ENCODE measurements at places on chromosomes 1 and 21. TPM values are rescaled to one million over a fixed set of nuclear protein-coding genes. Genes with fewer than 3 reads are reported as not detected.

GRCh38 chr1:201020040-201020591 lies 3.4 kb downstream of the KIF21B start:
- H3K27ac ChIP-seq, result peak overlapping the region; percentile 98
- peak overlapping the region; percentile 96 for H3K4me3 ChIP-seq
- peaks cover 71% of the 10 kb centered on the region for H3K4me1 ChIP-seq
- H3K36me3 ChIP-seq, result peaks cover 14% of the 10 kb centered on the region
- no peaks in the 10 kb centered on the region for H3K27me3 ChIP-seq

Gene S100A8
- not detected for total RNA-seq

DNA sequence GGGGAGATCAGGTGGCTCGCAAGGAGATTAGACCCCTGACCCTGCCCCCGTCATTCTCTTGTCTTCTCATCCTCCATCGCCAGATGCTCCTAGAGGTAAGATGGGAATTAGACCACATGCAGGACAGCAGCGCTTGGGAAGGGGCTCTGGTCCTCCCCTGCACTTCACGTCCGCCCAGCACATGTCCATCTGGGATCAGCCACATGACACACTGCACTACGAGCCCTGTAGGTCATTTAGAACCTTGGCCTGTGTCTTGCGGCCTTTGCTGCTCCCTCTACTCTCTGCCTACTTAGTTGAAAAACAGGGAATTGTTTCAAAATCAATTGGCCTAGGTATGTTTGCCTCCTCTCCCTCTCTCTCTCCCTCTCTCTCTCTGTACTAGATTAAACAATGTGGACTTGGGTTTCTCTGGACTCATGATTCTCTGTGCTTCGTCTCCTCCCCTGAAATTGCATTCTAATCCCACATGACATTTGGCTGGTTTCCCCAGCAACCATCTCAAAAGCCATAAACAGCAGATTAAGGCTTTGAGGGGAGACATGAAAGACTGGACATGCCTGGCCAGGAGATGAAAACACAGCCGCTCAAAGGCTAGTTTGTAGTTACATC lies 3.8 kb upstream of the NCMAP start:
- DNase-seq, result no peak
- H3K27me3 ChIP-seq, result peaks cover 56% of the 10 kb centered on the region
- no peak overlapping the region for H3K27ac ChIP-seq

Gene SLC1A7
- not detected for total RNA-seq

GRCh38 chr1:104856091-104856490 lies 1106.4 kb downstream of the AMY1C start:
- no peaks in the 10 kb centered on the region for H3K4me1 ChIP-seq
- DNase-seq, result no peak
- no peaks in the 10 kb centered on the region for H3K36me3 ChIP-seq
- H3K27me3 ChIP-seq, result no peaks in the 10 kb centered on the region
- no peak overlapping the region for H3K27ac ChIP-seq
- H3K4me3 ChIP-seq, result no peak overlapping the region

DNA sequence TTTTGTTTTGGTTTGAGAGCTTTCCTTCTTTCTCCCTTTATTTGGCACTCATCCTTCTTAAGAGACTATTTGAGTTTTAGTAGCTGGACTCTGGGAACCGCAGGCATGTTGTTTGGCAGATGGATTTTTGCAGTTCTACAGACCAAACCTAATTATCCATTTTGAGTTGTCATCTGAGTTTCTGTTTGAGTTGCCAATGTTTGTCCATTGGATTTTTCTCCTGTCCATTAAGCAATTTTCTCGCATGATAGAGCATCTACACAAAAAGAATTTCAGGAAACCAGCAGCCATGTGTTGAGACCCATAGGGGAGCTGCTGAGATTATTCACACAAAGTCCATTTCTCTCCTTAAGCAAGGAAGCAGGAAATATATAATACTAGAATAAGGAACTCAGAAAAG lies 17.2 kb upstream of the CXADR start:
- no peaks in the 10 kb centered on the region for H3K36me3 ChIP-seq
- peaks cover 21% of the 10 kb centered on the region for H3K27me3 ChIP-seq
- peaks cover 12% of the 10 kb centered on the region for H3K4me1 ChIP-seq
- H3K4me3 ChIP-seq, result no peak overlapping the region
- no peak for DNase-seq
- no peak overlapping the region for H3K27ac ChIP-seq

DNA sequence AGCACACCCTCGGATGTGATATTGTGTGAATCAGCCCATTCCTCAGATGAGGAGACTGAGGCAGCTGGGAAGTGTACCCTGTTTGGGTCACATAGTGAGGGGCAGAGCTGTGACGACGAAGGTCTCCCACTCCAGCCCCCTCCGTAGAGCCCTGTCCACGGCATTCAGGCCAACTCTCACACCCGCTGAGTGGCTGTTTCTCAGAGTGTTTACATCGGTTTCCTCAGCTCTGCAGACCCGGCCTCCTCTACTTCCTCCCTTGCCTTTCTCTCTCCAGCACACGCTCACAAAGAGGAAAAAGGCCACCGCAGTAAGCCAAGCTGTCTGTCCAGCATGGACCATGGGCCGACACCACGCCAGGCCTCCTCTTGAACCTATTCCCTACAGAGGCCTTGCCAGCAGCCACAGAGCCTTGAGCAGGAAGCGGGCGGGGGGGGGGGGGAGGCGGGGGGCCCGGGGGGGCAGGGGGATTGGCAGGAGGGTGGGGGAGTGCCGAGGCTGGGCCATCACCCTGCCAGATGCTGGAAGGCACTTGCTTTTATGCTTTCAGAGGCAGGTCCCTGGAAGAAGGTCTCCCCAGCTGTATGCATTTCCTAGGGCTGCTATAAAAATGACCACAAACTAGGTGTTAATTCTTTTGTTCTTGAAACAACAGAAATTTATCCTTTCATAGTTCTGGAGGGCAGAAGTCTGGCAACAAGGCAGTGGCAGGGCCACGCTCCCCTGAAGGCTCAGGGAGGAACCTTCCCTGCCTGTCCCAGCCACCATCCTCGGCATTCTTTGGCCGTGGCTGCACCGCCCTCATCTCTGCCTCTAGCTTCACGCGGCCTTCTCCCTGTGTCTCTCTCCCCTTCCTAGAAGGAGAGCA lies 178.4 kb downstream of the PSMG1 start:
- peak overlapping the region; percentile 59 for H3K4me3 ChIP-seq
- H3K36me3 ChIP-seq, result no peaks in the 10 kb centered on the region
- peaks cover 51% of the 10 kb centered on the region for H3K4me1 ChIP-seq
- no peaks in the 10 kb centered on the region for H3K27me3 ChIP-seq

DNA sequence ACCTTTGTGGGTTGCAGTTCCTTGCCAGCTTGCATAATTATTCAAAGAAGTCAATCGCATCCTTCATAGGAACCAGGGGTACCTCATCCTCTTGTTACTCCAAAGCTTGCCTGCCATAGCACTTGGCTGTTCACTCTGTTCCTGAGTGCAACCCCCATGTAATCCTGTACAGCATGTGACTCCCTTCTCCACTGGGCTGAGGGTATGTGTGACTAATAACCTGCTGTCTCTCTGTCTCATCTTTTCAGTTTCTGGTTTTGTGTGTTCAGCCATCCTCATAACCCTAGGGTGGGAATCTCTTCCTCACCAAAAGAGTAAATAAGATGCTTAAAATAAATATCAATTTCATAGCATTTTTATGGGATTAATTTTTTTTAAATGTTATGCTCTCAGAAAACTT lies 351.9 kb downstream of the S1PR1 start:
- H3K27me3 ChIP-seq, result peaks cover 2% of the 10 kb centered on the region
- H3K27ac ChIP-seq, result no peak overlapping the region
- H3K4me1 ChIP-seq, result no peaks in the 10 kb centered on the region
- no peak for DNase-seq

DNA sequence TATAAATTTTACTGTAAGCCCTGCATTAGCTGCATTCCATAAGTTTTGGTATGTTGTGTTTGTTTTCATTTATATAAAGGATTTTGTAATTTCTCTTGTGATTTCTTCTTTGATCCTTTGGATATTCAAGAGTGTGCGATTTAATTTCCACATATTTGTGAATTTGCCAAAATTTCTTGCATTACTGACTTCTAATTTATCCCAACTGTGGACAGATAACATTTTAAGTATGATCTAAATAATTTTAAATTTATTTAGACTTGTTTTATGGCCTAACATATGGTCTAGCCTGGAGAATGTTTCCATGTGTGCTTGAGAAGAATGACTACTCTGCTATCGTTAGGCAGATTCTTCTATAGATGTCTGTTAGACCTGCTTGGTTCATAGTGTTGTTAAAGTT lies 23.2 kb downstream of the RPE65 start:
- H3K4me1 ChIP-seq, result no peaks in the 10 kb centered on the region
- H3K36me3 ChIP-seq, result no peaks in the 10 kb centered on the region
- no peak overlapping the region for H3K4me3 ChIP-seq
- H3K27me3 ChIP-seq, result no peaks in the 10 kb centered on the region

- no peak overlapping the region for H3K27ac ChIP-seq
- no peaks in the 10 kb centered on the region for H3K27me3 ChIP-seq
- H3K4me1 ChIP-seq, result peaks cover 22% of the 10 kb centered on the region
- H3K36me3 ChIP-seq, result peaks cover 3% of the 10 kb centered on the region
Measured at GRCh38 chr1:153527683-153528040, 8.1 kb downstream of the S100A6 start.

GRCh38 chr1:60280256-60280655 lies 206.7 kb upstream of the C1orf87 start:
- H3K27me3 ChIP-seq, result no peaks in the 10 kb centered on the region
- H3K4me3 ChIP-seq, result no peak overlapping the region
- H3K4me1 ChIP-seq, result peaks cover 10% of the 10 kb centered on the region
- no peak for DNase-seq
- no peaks in the 10 kb centered on the region for H3K36me3 ChIP-seq

Gene PROK1
- not detected for total RNA-seq

- no peak for DNase-seq
- no peaks in the 10 kb centered on the region for H3K4me1 ChIP-seq
- H3K36me3 ChIP-seq, result no peaks in the 10 kb centered on the region
Measured at GRCh38 chr1:230365723-230366307, 60.3 kb downstream of the PGBD5 start.

DNA sequence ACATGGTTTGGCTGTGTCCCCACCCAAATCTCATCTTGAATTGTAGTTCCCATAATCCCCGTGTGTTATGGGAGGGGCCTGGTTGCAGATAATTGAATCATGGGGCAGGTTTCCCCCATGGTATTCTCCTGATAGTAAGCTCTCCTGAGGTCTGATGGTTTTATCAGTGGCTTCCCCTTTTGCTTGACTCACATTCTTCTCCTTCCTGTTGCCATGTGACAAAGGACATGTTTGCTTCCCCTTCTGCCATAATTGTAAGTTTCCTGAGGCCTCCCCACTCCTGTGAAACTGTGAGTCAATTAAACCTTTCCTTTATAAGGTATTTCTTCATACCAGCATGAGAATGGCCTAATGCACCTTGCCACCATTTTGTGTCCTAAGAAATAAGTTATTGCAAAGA lies 415.0 kb downstream of the COL11A1 start:
- no peaks in the 10 kb centered on the region for H3K27me3 ChIP-seq
- DNase-seq, result no peak
- no peak overlapping the region for H3K27ac ChIP-seq
- no peaks in the 10 kb centered on the region for H3K36me3 ChIP-seq
- H3K4me1 ChIP-seq, result no peaks in the 10 kb centered on the region
- H3K4me3 ChIP-seq, result no peak overlapping the region

DNA sequence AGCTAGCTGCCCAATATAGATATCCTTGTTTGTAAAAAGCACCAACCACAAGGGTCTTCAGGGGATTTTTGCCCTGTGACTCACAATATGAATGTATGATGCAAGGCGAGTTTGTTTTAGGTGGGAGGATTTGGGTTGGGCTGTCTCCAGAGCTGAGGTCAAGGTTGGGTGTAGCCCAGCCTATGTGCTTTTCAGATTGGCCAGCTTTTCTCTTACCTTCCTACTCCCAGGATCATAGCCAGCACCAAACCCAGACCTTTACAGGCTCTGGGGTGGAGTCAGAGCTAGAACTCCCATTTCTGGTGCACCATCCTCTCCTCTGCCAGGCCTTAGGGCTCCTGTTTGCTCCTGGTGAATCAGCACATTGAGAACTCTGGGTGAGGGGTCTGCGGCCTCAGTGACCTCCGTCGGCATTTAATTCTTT lies 55.6 kb upstream of the GCLM start:
- no peak overlapping the region for H3K4me3 ChIP-seq
- H3K4me1 ChIP-seq, result no peaks in the 10 kb centered on the region
- H3K27me3 ChIP-seq, result peaks cover 6% of the 10 kb centered on the region
- H3K36me3 ChIP-seq, result no peaks in the 10 kb centered on the region

DNA sequence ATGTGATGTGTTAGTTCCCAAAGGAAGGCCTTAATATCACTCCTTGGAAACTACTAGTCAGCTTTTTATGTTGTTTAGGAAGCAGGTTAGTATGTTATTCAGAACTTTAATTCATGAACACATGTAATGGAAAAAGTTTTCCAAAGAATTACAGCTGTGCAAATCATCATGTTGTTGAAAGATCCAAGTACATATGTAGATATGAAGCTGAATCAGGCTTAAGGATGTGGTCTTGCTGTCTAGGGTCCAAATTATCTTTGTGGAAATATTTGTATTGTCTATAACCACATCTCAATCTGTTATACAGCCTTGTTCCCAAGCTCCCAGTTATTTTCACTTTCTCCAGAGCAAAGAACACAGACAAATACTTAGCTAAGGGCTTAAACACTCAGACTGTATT lies 231.6 kb downstream of the TPR start:
- H3K4me3 ChIP-seq, result no peak overlapping the region
- no peaks in the 10 kb centered on the region for H3K4me1 ChIP-seq
- H3K27ac ChIP-seq, result no peak overlapping the region
- no peaks in the 10 kb centered on the region for H3K36me3 ChIP-seq
- DNase-seq, result no peak

GRCh38 chr1:36803868-36804570 lies 230.3 kb downstream of the GRIK3 start:
- H3K27me3 ChIP-seq, result no peaks in the 10 kb centered on the region
- H3K36me3 ChIP-seq, result no peaks in the 10 kb centered on the region
- no peak overlapping the region for H3K27ac ChIP-seq
- no peak for DNase-seq
- no peak overlapping the region for H3K4me3 ChIP-seq

- H3K36me3 ChIP-seq, result no peaks in the 10 kb centered on the region
- DNase-seq, result no peak
- H3K4me1 ChIP-seq, result no peaks in the 10 kb centered on the region
- H3K27me3 ChIP-seq, result no peaks in the 10 kb centered on the region
- H3K4me3 ChIP-seq, result no peak overlapping the region
- H3K27ac ChIP-seq, result no peak overlapping the region
Measured at GRCh38 chr1:17719874-17720273, 35.3 kb upstream of the ACTL8 start.

DNA sequence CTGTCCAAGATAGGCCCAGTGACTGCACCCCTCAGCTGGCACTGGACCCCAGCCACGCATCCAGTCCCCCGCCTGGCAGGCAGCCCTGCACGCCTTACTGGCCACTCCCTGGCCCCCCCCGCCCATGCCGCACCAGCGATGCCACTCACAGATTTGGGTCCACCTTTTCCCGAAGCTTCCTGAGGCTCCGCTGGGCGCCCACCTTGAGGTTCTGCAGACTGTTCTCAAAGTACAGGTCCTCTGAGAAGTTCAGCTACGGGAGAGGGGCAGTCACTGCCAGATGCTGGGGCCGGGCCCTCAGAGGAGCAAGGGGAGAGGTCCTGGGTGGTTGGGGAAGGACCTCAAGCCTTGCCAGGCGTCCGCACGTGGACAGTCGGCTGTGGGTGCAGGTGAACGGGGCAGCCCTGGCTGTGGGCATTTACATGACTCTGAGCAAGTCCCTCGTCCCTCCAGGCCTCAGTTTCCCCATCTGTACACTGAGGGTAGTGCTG lies 8.1 kb downstream of the PRXL2B start:
- DNase-seq, result no peak
- peaks cover 4% of the 10 kb centered on the region for H3K27me3 ChIP-seq
- peaks cover 2% of the 10 kb centered on the region for H3K4me1 ChIP-seq
- H3K4me3 ChIP-seq, result no peak overlapping the region

Gene ZMYND12
- 0.28 TPM for total RNA-seq

- no peaks in the 10 kb centered on the region for H3K27me3 ChIP-seq
- no peak overlapping the region for H3K4me3 ChIP-seq
- H3K4me1 ChIP-seq, result peaks cover 4% of the 10 kb centered on the region
- no peak for DNase-seq
Measured at GRCh38 chr1:183544598-183545297, 45.5 kb downstream of the NCF2 start.

Gene EFHD2
- total RNA-seq, result 85.2 TPM

Data from activated T-helper 2 cell treated with anti-CD3 and anti-CD28 coated beads, Interferon-gamma antibody, Interleukin-2, Interleukin-4, amounts not matched to agents 10 μg/mL and 5 μg/mL and 100 μg/mL, durations not matched to agents 14 hours and 24 hours and 36 hours (primary cell).